ENCODE measurements at places on chromosomes 5 and 9.

- no peak for DNase-seq
These were observed 378.6 kb downstream of the GADD45G start for GRCh38 chr9:89983411-89983810.

- DNase-seq = no peak
These were observed 123.4 kb upstream of the APC start for GRCh38 chr5:112614285-112614684.

DNA sequence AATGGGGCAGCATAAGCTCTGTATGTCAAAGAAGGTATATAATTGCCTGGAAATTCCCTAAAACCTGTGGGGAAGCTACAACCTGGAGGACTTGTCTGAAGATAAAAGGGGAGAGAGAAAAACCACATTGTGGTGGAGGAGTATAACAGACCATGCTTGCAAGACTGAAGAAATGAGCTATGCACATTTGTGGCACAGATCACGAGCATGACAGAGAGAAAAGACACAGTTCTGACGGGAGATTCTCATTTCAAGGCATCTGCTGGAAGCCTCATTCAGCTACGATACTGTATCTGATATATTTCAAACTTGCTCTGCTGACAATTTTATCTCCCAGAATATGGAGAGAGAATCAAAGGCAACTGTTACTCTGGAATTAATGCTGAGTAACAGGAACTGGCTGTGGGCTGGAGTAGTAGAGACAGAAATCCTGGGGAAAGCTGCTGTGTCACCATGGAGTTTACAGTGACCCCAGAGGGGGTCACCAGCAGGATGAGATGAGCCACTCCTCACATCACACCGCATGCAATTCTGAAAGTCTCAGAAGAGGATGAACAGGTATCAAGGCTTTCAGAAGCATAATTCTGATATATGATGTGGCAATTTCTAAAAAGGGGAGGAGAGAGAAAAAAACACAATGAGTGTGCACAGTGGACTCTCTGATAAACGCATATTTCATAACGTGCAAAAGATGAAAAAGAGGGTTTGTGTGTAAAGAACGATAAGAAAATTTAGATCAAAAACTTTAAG, 528.8 kb downstream of the IRX1 start:
- no peak for DNase-seq

DNA sequence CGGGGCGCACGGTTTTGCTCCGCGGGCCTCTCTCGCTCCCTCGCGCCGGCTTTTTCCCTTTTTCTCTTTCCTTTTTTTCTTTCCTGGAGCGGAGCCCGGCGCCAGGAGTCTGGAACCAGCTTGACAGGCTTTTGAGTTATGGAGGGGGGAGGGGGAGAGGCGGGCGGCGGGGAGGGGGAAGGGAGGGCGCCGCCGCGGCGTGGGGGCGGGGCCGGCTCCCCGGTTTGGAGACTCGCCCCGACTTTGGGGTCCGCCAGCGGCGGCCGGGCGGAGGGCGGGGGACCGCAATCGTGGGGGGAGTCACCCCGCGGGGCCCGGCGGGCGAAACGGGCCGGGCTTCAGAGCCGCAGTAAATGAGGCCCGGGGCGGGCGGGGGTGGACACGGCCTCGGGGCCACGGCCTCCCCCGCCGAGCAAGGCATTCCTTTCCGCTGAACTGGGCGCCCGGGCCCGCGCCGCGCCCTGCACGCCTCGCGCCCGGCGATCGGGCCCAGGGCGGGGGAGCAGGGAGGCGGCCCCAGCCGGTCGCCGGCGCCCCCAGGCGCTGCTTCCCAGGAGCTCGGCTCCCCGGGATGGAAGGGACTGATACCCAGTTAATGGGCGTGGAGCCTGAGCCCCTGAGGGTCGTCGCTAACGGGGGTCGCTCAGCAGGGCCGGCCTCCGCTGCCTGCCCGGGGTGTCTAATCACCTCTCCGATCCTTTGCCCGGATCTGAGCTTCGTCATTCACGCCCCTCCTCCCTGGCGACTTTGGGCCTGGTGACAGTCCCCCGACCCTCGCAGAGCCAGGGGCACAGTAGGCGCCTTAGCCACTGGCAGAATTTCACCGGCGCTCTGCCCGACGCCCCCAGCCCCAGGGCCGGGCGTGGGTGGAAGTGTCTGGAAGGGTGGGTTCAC, 138.1 kb downstream of the C9orf50 start:
- DNase-seq = peak; percentile 64

GRCh38 chr5:74543162-74543995, 97.1 kb downstream of the ENC1 start:
- peak; percentile 15 for DNase-seq

DNA sequence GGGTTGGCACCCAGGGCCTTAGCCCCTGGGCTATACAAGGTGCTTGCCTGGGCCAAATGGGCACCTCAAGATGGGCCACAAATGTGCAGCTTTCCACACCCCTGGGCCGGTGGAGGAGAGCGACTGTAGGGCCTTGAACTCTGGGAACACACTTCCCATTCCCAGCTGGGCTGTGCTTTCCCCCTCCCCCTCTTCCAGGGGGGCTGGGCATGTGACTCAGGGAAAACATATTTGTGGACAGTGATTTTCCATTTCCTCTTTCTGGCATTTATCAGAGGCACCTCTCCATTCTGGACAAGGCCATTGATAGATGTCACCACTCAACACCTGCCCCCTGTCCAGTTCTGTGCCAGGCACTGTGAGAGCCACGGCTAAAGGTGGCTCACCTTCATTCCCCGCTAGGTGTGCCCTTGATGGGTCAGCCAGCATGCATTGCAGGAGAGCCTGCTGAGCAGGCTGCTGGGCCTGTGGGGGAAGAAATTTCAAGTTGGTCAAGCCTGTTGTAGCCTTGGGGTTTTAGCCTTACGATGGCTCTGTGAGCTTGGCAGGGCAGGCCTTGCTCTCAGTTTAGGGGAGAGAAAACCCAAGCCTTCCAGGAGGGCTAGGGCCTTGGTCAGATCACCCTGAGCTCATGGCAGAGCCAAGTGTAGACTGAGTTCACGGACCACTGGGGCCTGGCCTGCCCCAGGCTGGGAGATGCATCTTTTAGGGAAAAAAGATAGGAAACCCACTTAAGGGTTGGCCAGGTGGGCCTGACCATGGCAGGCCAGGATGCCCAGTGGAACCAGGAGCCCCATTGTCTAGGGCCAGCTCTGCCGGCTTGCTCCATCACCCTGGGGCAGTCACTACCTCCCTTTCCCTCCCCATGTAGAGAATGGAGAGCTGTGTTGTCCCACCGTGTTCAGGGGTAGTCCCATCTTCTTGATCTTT, 113.9 kb downstream of the DAB2IP start:
- DNase-seq = no peak

- DNase-seq = peak; percentile 89
These were observed 81.3 kb downstream of the GADD45G start for GRCh38 chr9:89686126-89686525.

DNA sequence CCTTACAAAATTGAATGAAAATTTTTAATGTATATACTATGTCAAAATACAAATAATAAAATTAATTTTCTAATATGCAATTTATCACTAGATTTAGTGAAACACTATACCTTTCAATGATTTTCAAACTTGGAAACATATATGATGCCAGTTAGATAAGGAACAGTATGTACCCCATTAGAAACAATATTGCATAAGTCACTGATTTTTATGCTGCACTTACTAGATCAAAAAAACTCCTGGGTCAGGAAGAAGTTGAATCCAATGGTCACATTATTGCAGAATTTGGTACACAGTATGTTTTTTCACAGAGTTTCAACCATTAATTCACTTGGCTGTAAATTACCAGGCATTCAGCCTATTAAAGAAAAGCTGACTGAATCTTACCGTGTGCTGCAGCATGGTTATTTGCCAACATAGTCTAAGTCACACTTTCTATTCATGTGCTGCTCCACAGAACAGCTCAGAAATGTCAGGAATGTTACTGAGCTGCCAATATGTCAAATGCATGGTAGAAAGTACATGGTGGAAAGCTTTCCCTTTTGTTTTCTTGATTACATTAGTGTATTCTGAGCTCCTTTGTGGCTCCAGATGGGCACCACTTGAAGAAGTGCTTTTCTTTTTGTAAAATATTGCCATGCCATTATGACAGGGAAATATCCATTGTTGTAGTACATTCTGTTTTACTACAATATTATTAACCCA, 9.9 kb upstream of the PRR16 start:
- no peak for DNase-seq

- no peak for DNase-seq
These were observed 15.5 kb upstream of the LOX start for GRCh38 chr5:122093415-122094180.

GRCh38 chr5:68350176-68350575, 134.6 kb downstream of the PIK3R1 start:
- no peak for DNase-seq
